ENCODE measurements at places on chromosomes 5 and 9.

DNA sequence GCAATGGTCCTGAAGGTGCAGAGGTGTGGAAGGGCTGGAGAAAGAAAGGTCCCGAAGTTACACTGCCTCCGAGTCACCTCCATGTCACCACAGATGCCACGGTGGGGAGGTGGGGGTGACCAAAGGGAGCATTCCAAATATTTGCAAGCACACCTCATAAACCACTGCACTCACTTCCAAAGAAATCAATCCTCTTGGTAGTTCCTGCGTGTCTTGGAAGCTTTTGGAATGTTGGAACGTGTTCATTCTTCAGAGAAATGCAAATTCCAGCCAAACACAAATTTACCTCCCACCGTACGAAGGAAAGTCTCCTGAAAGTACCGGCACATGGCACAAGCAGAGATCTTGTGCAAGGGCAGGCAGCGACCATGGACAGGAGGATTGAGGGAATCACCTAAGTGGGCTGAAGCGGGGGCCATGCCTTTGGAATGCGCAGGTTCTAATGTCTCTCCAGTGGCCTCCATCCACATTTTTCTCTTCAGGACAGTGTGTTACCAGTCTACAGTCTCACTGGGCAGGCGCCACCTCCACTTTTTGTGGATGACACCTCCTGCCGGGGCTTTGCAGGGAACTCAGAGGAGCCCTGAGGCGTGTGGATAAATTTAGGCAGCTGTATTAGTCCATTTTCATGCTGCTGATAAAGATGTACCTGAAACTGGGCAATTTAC is 54.0 kb downstream of the NSUN2 start:
- DNase-seq: no peak

DNA sequence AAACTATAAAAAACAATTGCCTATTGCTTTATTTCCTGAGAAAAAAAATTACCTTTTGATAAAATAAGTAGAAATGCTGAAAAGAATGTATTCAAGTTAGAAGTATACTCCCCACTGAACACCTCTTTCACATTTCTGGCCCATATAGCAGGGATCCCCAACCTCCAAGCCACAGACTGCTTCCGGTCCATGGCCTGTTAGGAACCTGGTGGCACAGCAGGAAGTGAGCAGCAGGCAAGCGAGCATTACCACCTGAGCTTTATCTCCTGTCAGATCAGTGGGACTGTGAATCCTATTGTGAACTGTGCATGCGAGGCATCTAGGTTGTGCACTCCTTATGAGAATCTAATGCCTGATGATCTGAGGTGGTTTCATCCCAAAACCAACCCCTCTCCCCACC is 563.9 kb downstream of the RAB3C start:
- DNase-seq: no peak

DNA sequence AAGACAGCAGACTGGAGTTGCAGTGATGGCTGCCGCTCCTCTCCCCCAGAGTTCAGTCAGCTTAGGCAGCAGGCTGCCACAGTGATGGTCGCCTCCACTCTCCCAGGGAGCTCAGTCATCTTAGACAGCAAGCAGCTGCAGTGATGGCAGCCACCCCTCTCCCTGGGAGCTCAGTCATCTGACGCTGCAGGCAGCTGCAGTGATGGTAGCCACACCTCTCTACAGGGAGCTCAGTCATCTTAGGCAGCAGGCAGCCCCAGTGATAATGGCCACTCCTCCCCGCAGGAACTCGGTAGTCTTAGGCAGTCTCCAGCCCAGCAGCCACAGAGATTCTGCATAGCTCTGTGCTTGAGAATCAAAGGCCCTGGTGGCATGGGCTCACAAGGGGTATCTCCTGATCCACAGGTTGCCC is 582.7 kb downstream of the DTWD2 start:
- no peak for DNase-seq

DNA sequence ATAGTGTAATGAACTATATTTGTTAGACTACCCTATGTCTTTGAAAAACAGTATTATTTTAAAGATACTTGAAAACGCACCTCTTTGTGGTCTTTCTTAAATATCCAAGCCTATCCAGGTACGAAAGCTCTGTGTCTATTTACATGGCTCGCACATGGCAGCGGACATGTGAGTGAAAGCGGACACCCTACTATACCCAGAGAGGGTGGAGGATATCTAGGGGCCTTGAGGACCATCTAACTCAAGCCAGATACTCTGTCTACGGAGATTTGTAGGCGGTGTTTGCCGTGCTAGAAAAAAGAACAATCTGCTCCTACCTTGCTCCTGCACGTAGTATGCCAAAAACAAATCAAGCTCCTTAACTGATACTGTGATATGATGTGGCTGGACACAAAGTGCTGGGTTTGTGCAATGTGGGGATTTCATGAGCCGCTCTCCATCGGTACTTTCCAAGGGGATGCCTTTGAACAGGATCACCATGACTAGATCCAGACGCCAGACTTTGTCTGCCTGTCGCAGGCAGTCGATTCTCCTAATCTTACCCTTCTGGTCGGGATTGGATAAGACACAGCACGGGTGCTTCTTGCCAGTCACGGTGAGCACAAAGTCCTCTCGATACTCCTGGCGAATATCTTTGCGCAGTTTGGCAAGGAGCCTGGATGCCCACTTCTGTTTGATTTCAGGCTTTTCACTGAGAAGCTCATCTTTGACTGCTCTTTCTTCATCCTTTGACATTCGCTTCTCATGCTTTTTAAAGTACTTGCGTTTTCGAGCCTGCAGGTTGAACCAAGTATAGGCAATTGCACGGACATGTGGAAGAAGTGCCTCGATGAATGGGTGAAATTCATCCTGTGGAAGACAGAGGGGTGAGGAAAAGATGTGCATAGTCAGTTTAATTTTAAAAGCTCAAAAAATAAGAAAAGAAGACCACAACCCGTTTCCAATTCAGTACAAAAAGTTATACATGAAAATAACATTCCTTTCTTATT is 7.0 kb downstream of the NFIB start:
- DNase-seq: no peak

GRCh38 chr5:73912821-73913271 is 286.9 kb downstream of the ARHGEF28 start:
- no peak for DNase-seq

DNA sequence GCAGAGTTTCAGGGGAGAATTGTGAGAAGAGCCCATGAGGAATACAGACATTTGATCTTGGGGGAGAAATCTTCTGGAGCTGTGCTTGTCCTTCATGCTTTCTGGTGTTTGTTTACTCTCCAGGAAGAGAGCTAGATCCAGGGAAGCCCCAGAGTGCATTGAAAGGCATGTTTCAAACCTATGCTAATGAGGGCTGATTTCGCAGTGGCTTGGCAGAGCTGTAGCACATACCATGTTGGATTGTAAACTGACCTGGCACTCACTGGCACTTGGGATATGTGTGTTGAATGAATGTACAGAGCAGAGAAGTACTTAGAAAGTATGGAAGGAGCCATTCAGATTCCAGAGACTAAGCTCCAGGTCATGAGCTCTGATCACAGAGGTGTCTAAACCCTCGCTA is 30.9 kb downstream of the TNFSF8 start:
- DNase-seq: no peak

DNA sequence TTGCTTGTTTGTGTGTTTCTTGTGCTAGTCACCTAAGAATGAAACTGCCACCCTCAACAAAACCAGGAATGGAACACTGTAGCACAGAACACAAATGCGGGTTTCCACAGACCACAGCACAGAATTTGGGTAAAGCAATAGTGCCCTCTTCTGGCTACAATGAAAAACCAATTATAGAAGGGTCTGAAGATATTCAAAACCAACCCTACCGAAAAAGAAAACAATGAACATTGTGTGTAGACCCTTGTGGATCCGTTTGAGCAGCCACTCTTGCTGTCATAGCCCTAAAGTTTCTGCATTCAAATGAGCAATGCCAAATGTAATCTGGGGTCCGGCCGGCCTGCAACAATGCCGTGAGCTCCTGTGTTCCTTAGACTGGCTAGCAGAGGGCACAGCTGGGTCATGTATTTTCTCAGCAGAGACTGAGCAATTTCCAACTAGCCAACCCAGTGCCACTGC is 8.3 kb upstream of the ENC1 start:
- no peak for DNase-seq

DNA sequence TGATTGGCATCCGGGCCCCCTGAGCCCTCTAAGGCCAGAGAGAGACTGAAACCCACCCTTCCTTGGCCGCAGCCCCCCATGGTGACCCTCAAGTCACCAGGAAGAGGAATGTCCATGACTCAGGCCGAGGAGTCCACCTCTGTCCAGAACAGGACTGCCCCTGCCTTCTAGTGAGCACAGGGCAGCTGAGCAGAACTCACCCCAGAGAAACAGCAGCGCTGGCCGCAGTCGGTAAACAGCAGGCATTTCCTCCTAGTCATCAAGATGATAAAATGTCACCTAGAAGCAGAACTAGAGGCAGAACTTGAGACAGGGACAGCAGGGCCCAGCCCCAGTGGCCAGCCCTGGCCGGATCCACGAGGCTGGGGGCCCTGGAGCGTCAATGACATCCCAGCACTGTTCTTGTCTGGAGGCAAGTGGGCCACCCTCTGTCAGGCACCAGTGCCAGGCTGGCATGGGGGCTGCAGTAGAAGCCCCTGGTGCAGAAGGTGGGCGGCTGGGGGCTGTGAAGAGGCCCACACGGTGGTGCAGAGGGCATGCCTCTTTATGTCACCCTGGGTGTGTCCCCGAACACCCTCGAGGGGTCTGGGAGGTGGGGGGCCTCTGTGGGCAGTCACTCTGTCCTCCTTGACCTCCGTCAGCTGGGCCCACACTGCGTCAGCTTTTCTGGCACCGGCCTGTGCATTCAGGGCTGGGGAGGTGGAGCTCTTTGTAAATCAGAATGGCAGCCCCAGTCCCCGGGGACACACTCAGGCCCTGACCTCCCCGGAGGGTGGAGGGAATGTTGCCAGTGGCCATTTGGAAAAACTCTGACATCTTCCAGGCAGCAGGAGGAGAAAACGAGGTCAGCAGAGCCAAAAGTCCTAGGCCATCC is 83.0 kb downstream of the NTNG2 start:
- no peak for DNase-seq
